ENCODE measurements at places on chromosomes 11 and 22. TPM values are rescaled to one million over a fixed set of nuclear protein-coding genes. Genes with fewer than 3 reads are reported as not detected.

- no peak for DNase-seq
These were observed 21.3 kb downstream of the FGF3 start for GRCh38 chr11:69797737-69798528.

Gene KRTAP5-10
- not detected for total RNA-seq

DNA sequence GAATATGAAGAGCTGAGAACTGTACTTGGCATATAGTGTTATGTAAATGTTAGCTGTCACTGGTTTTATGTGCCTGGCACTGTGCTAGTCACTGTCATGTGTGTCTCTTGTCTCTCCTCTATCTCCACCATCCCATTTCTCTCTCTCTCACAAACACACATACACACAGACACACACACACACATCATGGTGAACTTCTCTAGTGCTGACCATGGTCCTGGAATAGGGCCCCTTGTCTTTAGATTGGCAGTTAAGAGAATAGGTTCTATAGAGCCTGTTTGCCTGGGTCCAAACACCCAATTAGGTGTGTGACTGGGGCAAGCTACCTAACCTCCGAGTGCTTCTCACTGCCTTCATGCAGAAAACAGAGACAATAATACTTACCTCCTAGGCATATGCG, 109.7 kb upstream of the NARS2 start:
- DNase-seq, result no peak

GRCh38 chr22:43304831-43305590, 38.2 kb downstream of the SCUBE1 start:
- no peak for DNase-seq

DNA sequence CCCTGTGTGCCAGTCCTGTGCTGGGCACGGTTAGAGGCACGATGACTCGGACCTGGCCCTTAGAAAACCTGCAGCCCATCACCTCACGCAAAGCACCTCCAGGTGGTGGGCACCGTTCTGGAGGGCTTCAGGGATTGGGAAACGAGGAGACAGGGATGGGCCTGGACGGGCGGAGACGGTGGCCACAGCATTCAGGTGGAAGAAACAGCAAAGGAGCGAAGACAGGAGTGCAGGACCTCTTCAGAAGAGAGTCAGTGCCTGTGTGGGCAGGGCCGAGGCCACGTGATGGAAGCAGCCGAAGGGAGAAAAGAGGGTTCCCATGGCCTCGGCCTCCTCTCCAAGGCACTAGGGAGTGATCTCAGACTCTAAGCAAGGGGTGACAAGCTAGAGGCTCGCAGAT, 8.1 kb upstream of the SLC22A12 start:
- DNase-seq, result no peak
